Vagina (tissue), 2 donors: ENCODE measurements at places on chromosomes 3 and 15. TPM values are rescaled to one million over a fixed set of nuclear protein-coding genes. Genes with fewer than 3 reads are reported as not detected.

Gene LDHAL6B
- not detected for total RNA-seq

Gene CCDC9B
- total RNA-seq, result 16.0 TPM

Gene MYLK
- 352 TPM for total RNA-seq

Gene ZNF639
- total RNA-seq, result 37.3 TPM

Gene FAM227B
- total RNA-seq, result 2.9 TPM

Gene SPSB4
- 0.98 TPM for total RNA-seq

Gene RTP1
- not detected for total RNA-seq

Gene CPN2
- total RNA-seq, result not detected

Gene ZNF660
- total RNA-seq, result 0.98 TPM

Gene GOLGA6D
- total RNA-seq, result not detected

Gene STRIT1
- not detected for total RNA-seq

Gene TF
- 2.9 TPM for total RNA-seq

Gene FBXO45
- 6.6 TPM for total RNA-seq

Gene AHSG
- total RNA-seq, result not detected

Gene PLSCR5
- total RNA-seq, result not detected
